ENCODE measurements at places on chromosomes 3 and 15.

DNA sequence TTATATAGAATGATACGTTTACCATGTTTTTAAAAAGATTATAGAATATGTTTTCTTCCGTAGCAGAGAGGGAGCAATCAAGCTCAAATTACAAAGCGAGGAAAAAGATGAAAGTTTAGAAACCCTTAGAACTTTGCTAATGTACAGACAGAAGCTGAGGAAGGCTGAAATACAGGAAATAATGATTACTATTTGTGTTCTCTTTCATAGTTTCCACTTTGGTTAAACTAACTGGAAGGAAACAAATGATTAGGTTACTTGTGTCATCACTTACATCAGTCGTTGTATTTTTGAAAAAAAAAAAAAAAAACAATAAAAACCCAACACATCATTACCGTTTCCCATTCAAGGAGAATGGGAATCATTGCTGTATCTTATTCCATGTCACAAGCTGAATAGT is 337.8 kb upstream of the CBLB start:
- no peak for DNase-seq

GRCh38 chr15:51307811-51308210 is 30.6 kb downstream of the CYP19A1 start:
- no peak for DNase-seq

DNA sequence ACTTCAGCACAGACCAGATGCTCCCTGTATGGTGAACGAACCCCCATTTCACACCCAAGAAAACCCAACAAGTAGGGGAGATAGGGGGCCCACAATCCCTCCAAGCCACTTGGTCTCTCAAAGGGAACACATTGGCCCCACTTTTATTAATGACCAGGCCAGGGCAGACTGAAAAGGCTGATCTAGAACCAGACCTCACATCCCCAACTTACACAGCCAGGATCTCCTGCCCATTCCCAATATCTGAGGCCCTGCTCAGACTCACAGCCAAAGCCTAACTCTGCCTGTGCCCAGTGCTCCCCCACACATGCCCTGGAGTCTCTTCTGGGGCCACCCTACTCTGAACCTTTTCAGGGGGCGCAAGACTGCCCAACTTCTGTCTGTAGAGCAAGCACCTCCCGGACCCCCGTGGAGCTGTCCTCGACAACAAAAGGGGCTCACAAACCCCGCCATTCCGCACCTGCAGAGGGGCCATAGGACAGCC is 1.8 kb downstream of the PLXNB1 start:
- DNase-seq: no peak

DNA sequence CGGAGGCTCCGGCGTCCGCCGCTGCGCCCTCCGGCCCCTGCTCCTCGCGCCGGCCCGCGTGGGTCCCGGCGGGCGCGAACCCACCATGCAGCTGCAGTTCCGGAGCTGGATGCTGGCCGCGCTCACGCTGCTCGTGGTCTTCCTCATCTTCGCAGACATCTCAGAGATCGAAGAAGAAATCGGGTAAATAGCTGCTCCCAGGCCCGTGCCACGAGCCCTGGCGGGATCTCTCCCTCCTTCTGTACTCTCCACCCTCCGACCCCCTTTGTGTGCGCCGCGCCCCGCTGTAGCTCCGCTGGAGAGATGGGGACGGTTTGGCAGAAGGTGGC is 263 bp downstream of the ST8SIA2 start:
- no peak for DNase-seq

GRCh38 chr15:28022961-28023360 is 76.2 kb downstream of the OCA2 start:
- DNase-seq: no peak

GRCh38 chr3:56137415-56137814 is 330.9 kb downstream of the ERC2 start:
- DNase-seq: no peak

GRCh38 chr15:48796521-48796920 is 14.3 kb downstream of the CEP152 start:
- no peak for DNase-seq

DNA sequence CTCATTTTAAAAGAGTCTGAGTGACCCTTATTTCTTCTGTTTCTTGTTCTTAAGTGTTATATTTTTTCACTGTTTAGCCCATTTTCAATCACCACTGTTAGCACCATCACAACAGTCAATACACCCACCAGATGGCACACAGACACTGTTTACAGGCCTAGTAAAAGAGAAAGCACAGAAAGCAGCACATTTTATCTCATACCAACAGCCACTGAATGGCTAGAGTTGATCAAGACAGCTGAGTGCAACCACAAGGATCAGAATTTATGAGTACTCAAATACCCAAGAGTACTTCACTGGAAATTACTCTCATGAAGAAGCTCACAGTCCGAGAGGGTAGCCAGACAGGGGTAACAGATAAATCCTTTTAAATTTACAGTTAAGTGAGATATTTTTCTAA is 127.0 kb downstream of the TFDP2 start:
- DNase-seq: no peak

DNA sequence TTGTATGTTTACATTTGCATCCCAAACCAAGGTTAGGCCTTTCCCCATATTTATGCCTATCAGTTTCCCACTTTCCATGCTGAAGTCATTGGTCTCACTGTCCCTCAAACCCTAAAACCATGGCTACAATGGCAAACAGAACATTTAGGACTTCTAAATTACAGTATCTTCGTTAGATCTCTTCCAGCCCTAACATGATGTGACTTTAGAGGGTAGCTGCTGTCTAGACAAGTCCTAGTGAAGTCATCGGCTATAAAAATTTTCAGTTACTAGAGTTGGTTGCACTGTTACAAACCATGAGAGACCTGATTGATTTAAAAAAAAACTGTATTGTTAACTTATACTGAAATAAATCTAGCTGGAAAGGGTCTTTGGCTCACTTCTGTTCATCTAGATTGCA is 54.6 kb downstream of the TM4SF4 start:
- DNase-seq: no peak

GRCh38 chr15:64844576-64845145 is 2.9 kb downstream of the PLEKHO2 start:
- no peak for DNase-seq

GRCh38 chr3:196694941-196695848 is 16.9 kb downstream of the CEP19 start:
- DNase-seq: no peak

DNA sequence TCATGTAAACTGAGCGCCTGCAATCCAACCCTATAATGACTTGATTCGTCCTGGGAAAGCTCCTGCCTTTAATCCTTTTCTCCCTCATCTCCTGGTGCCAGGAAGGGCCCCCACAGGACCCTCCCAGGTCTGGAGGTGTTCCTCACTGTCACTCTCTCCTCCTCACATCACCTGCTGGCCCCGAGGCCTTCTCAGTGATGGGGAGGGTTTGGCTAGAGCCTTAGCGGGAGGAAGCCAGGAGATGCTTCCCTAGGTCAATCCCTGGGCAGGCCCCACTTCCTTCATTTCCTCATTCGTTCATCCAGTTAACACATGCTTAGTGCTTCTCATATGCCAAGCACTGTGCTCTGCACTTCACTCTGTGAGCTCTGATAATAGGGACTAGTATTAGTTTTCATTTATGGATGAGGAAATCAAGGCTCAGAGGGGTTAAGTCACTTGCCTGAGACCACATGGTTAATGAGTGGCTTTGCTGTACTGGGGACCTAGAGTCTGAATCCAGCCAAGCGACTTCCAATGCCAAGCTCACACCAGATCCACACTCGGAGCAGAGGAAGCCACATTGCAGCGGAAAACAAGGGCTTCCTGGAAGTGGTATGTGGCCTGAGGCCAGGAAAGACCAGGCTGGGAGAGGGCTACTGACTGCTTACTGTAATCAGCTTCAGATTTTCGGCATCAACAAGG is 50.3 kb upstream of the CHRNB4 start:
- no peak for DNase-seq

GRCh38 chr3:76997733-76998132 is 42.2 kb upstream of the ROBO2 start:
- DNase-seq: no peak

DNA sequence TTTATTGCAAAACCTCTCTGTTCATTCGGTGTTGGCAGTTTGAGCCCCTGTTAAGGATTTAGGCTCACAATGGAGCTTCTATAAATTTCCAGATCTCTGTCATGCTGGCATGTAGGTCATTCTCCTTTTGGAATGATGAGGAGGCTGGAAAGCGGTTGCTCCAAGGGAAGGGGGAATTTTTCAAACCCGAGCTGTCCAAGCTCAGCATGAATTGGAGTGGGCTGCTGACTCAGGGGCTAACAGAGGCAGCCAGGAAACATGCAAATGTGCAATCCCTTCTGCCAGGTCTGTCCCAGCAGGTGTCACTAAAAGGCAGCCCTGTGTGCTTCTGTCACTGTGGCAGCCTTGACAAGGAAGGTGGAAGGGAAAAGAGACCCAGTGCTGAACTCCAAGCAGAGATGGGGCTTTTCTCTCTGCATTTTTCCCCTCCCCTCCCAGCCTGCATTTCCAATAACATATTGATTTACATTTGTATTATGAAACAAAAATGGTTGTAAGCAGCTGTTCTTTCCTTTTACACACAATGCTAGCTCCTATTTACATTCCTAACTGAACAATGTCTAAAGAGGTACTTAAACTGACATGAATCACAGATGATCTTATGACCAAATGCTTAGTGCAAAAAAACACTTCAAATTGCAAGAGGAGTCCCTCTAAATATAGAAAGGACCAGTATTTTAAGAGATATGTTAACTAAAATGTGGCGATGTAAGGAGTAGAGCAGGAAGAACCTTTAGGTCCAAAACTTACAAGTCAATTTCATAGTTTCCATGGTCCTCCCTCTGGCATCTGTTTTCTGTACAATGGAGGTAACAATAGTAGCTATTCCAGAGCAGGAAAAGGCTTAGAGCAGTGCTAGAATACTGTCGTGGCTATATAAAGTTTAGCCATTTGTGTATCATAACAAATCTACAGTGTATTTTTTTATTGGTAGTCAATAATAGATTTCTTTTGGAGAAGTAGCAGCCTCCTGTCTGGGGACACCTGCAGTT is 84.5 kb upstream of the ATP10A start:
- no peak for DNase-seq

DNA sequence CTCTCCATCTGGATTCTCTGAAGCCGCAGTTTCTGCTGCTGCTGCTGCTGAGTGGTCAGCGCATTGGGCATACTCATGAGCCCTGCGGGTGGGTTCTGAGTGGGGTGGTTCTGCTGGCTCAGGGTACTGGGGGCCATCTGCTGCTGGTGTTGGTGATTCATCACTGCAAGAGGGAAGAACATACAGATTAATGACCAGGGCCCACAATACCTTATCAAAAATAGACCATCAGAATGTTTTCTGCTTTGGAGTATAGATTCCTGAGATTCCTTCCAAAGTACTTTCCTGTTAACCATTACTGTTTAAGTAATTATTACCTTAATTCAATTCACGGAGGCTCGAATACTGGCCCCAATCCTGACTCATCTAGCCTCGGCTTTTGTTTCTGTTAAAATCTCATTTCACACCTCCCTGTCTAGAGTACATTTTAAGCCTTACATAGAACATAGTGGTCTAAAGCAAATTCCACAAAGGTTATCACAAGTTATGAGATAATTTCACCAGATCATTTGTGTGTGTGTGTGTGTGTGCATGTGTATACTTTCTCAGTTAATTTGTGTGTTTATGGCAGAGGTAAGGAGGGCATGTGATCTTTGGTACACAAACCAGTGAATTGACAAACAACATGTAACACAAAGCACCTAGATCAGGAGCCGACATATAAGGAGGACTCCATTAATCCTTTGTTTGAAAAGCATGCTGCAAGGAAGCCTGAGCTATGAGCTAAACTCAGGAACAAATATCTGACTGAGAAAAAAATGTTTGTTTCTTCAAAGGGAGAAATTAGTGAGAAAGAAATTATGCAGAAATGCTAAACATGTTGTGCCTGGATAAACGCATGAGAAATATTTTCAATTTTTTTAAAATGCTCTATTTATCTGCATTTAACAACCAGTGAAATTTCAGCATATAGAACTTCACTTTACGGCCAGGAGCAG is 68.1 kb downstream of the TM4SF4 start:
- no peak for DNase-seq

- no peak for DNase-seq
Observed at GRCh38 chr15:100928632-100929280, 9.6 kb downstream of the LRRK1 start.

- no peak for DNase-seq
Observed at GRCh38 chr3:195134431-195134830, 136.5 kb downstream of the XXYLT1 start.

GRCh38 chr15:70057931-70058641 is 39.6 kb downstream of the TLE3 start:
- DNase-seq: no peak

DNA sequence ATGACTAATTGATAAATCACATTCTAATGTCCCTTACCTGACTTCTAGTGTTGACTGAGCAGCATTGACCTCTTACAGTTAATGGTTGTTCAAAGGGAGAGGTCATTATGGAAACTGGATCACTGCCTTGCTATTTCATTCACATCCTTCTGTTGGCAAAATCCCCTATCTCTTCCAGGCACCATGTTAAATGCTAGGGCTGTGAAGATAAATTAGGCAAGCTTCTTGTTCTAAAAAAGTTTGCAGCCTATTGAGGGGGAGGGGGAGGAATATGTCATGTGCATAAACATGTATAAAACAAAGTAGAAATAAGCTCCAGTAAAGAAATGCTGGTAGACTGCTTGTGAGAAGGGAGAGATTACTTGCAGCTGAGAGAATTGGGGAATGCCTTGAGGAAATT is 84.8 kb upstream of the MLF1 start:
- no peak for DNase-seq

DNA sequence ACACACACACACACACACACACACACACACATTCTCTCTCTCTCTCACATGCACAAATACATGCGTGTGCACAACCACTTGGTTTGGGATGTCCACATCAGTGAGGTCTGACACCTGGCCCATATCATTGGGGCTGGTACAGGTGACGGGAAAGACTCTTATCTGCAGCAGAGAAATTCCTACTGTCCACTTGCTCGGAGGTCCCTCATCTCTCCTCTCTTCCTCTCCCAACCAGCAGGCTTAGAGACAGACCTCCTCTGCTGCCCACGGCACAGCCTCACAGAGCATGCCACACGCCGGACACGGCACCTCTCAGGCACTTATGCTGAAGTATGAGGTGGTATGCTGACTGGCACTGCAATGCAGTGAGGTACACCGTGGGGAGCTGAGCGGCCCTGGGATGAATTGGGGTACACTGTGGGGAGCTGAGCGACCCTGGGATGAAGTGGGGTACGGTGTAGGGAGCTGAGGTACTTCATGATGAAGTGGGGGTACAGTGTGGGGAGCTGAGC is 41.7 kb downstream of the MAGEF1 start:
- DNase-seq: no peak

DNA sequence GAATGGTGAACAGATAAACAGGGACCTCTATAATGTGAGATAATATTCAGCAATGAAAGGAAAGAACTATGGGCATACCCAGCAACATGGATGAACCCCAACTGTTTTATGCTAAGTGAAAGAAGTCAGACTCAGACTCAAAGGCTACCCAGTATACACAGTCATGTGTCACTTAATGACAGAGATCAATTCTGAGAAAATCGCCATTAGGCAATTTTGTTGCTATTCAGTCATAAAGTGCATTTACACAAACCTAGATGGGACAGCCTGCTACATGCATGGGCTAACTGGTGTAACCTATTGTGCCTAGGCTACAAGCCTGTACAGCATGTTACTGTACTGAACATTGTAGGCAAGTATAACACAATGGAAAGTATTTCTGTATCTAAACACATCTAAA is 76.5 kb downstream of the B3GNT5 start:
- no peak for DNase-seq

- DNase-seq: peak; percentile 31
Observed at GRCh38 chr3:65672871-65673815, 365.6 kb downstream of the MAGI1 start.
